ENCODE measurements at places on chromosomes 16 and 17.
A peak's percentile ranks its signal among the peaks of the same experiment; 100 is the strongest.

GRCh38 chr17:76271669-76272540 is 6.8 kb downstream of the UBALD2 start:
- DNase-seq, result peak; percentile 40

- DNase-seq, result no peak
Measured at GRCh38 chr16:72637306-72637705, 410.6 kb downstream of the ZFHX3 start.

- no peak for DNase-seq
Measured at GRCh38 chr16:11136600-11136999, 119.4 kb downstream of the SOCS1 start.

GRCh38 chr17:77454242-77455095 is 313.7 kb downstream of the SEC14L1 start:
- DNase-seq, result peak; percentile 84

GRCh38 chr16:86217001-86217890 is 293.1 kb upstream of the FOXF1 start:
- no peak for DNase-seq

DNA sequence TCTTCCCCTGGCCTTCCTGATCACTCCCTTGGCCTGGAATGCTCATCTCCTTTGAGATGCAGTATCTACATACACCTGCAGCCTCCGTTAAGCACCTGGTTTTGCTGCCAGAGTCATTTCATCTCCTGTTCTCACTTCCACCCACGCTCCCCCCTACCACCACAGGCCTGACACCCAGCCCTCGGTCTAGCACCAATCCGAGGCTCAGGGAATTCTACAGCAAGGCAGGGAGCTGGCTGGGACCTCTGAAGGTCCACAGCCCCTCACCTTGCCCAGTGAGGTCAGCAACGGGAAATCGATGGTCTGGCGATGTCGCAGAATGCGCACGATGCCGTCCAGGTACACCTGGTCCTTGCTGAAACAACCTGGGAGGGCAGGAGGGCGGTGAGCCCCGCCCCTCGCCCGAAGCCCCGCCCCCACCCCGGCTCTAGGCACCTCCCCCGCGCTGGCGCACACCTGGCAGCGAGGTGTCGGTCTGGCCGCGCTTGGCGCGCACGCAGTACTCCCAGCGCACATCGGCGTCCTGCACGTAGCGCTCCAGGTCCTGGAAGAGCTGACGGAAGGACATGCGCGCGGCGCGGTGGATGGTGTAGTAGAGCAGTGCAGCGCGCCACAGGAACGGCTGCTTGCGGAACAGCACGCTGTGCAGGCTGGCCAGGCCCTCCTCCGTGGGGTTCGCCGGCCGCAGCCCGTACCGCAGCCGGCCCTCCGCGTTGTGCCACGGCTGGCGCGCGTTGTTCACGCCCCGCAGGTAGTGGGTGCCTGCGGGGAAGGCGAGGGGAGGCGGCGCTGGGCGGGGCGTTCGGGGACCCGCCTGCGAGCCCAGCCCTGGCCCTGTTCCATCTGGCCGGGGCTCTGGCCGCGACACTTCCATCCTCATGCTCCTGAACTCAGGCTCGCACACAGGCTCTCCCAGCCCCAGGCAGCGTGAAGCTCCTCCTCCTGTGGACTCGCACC is 5.7 kb downstream of the MATCAP1 start:
- peak; percentile 87 for DNase-seq

GRCh38 chr17:66748578-66748977 is 86.3 kb upstream of the CACNG5 start:
- DNase-seq, result no peak

GRCh38 chr17:67992548-67993152 is 3.6 kb downstream of the C17orf58 start:
- no peak for DNase-seq

- no peak for DNase-seq
Measured at GRCh38 chr17:73267648-73268537, 6.2 kb upstream of the CPSF4L start.

DNA sequence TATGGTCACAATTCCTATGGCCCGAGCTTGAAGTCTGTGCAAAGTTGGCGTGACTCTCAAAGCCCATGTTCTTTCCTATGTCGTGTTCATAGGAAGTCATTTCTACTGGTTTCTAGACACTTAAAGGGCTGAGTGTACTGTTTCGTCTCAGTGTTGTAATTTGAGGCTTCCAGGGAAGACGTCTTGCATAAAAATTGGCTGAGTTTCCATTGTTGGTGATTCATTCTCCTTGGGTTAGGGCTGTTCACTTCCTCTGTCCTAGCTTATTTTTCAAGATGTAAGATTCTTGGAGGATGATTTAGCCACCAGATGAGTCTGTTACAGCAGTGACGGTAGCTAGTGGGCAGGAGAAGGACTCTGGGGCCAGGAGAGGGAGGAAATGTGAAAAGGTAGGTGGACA is 43.1 kb downstream of the PIK3R5 start:
- DNase-seq, result no peak

- DNase-seq, result peak; percentile 25
Measured at GRCh38 chr17:76079535-76079955, 563 bp downstream of the ZACN start.

DNA sequence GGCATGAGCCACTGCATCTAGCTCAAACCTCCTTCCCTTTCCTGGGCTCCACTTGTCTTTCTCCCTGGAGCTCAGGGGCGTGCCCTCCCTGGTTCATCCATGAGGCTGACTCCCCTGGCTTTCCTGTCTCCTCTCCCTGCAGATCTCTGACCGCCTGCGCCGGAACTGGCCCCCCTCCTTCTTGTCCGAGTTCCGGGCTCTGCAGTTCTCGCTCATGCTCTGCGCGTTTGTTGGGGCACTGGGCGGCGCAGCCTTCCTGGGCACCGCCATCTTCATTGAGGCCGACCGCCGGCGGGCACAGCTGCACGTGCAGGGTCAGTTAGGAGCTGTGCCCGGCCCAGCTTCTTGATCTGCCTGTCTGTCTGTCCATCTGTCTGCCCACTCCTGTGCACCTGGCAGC is 1.2 kb upstream of the LAT start:
- no peak for DNase-seq

- DNase-seq, result no peak
Measured at GRCh38 chr16:49514073-49514980, 140.7 kb downstream of the C16orf78 start.

DNA sequence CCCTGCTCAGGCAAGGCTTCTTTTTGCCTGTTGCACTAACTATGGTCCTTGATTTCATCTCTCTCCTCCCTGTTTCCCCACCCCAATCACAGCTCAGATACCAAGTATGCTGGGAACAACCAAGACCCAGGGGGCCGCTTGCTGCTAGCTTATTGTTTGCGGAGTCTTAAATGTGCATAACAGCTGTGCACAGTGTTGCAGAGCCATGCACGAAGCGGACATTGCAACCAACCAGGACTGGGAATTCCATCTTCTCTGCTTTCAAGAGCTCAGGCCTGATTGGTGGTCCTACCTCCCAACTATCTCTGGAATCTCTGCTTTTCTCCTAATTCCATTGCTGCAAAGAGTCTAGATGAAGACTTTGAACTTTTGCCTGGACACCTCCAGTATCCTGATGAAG is 281.3 kb upstream of the TNRC6C start:
- no peak for DNase-seq

DNA sequence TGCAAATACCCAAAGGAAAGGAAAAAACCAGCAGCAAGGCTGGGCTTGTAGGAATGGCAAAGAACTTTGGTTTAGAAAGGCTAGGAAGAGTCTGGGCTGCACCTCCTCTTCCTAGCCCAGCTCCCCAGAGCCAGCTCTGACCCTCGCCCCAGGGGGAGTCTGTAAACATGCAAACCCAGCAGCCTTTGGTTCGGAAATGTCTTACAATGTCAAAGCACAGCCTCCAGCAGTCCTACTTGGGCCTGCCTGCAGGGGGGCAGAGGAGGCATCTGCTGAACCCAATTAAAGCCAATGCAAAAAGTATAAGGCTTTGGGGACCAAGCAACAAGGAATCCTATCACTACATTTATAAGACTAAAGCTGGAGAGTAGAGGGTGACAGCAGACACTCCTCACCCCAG is 5.0 kb upstream of the FTSJ3 start:
- DNase-seq, result no peak

DNA sequence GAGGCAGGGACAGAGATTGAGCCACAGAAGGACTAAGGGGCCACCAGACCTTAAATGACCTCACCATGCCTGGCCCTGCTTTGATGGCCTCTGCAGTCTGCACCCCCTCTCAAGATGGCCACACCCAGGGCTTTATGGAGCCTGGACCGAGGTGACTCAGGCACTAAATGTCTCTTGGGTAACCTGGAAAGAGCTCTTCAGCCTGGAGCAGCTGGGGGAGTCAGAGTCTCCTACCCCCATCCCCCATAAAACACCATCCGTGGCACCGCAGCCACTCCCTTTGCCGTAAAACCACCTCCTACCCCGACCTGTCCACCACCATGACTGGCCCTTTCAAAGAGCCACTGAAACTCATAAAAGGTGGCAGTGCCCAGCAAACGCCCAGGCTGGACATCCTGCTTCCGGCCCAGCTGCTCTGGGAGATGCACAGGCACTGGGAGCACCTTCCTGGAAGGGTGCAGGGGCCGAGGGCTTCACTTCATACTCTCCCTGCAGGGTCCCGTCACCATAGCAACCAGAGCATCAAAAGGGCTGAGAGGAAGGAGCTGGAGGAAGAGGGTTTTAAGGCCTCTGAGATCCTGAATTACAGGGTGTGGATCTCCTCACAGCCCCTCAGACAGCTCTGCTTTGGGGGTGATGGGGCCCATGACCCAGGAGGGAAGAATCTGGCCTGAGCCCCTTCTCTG is 22.3 kb downstream of the FOXN1 start:
- DNase-seq, result no peak

- no peak for DNase-seq
Measured at GRCh38 chr17:80913928-80914821, 77.5 kb upstream of the CHMP6 start.

DNA sequence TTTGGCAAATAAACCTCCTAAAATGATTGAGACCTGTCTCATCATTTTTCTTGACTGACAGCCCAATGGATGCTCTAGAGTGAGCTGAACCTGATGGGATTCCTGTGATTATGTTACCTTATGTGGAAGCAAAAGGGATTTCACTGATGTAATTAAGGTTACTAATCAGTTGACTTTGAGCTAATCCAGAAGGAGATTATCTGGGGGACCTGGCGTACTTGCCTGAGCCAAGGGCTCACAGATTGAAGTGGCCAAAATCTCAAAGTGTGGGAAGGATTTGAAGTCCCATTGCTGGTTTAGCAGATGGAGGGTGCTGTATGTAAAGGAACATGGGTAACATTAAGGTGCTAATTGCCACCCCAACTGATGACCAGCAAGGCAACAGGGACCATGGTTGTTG is 214.0 kb downstream of the CPPED1 start:
- DNase-seq, result no peak

GRCh38 chr17:34351096-34351495 is 5.2 kb upstream of the CCL13 start:
- DNase-seq, result no peak

DNA sequence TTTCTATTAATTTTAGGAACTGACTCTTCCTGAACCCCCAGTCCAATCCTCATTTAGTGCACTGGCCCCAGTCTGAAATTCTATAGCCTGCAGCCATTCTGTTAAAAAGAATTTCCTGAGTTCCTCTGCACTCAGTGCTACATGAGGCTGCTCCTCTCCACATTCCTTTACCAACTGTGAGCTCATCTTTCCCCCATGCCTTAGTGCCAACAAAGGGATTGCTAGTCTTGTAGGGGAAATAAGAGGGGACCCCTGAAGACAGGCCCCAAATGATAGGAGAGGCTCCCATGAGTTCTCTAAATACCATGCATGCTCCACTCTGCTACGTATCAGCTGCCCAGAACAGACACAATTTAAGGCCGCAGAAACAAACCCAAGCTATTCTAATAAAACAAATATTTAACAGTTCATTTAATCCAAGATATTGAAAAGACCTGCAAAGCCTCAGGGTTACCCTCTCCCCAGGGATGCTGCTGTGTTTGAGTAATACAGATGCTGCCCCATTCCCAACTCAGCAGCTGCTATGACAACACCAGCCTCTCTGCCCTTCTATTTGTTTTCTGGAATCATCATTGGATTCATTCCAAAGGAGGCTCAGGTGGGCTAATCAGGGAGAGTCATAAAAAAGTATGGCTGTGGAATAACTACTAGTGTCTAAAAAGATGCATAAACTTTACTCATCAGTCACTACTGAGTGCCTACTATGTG is 228.5 kb downstream of the TOX3 start:
- DNase-seq, result peak; percentile 36

- DNase-seq, result no peak
Measured at GRCh38 chr17:48925991-48926342, 17.8 kb downstream of the UBE2Z start.

DNA sequence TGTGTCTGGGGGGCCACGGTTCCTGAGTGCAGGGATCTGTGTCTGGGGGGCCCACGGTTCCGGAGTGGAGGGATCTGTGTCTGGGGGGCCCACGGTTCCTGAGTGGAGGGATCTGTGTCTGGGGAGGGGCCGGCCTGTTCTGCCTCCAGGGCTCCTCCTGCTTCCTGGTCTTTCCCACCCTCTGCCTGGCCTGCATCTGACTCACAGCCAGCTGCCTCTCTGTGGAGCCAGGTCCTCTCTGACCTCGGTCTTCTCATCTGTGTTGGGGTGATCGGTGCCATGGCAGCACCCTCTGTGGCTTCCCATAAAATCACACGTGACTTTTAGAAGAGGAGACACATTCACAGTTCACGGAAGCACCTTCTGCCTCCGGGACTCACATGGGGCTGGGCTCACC is 50.3 kb downstream of the ZFPM1 start:
- no peak for DNase-seq

- DNase-seq, result no peak
Measured at GRCh38 chr16:24191876-24192402, 64.2 kb upstream of the CACNG3 start.

GRCh38 chr17:80151333-80151732 is 4.4 kb upstream of the EIF4A3 start:
- DNase-seq, result no peak

DNA sequence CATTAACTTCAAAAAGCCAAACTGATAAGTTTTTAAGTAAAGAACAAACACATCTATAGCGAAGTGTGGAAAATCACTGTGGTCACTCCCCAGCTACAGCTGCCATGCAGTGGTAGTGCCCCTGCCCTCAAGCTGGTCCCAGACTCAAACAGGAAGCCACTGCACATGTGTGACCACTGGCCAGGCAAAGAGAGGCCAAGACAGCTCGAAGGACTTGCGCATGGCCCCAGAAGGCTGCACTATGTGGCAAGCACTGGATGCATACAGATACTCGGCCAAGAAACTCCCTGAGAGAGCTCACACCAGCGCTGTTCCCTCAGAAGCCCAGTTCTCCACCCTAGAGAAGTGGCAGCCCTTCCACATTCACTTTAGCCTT is 82.4 kb downstream of the ANKRD11 start:
- no peak for DNase-seq

DNA sequence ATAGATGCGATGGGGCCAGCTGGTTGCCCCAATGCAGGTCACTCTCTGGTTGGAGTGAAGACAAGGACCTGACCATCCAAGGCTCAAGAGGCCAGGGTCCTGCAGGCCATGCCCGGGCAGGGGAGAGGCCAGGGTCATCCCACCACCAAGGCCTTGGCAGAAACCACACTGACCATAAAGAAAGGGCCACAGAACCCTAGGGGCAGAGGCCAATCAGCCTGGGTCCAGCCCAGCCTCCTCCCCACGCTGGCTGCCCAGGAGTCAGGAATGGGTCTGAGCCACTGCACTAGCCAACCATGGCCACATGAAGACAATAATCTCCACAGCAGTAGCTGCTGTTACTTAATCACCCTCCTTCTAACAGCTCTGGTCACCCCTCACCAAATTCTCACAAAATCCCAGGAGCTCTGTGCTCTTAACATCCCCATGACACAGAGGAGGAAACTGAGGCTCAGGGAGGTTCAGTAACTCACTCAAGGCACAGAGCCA is 10.2 kb upstream of the BCAR1 start:
- no peak for DNase-seq

GRCh38 chr17:44062871-44063270 is 3.6 kb downstream of the LSM12 start:
- no peak for DNase-seq

All from ELF-1 (cell line).